ENCODE measurements at places on chromosomes 6 and 20. TPM values are rescaled to one million over a fixed set of nuclear protein-coding genes. Genes with fewer than 3 reads are reported as not detected.

Gene ARMH2
- 0.68 TPM for total RNA-seq

GRCh38 chr6:26273673-26274588, 91.1 kb upstream of the BTN3A2 start:
- DNase-seq = no peak

Gene TINAG
- not detected for total RNA-seq

DNA sequence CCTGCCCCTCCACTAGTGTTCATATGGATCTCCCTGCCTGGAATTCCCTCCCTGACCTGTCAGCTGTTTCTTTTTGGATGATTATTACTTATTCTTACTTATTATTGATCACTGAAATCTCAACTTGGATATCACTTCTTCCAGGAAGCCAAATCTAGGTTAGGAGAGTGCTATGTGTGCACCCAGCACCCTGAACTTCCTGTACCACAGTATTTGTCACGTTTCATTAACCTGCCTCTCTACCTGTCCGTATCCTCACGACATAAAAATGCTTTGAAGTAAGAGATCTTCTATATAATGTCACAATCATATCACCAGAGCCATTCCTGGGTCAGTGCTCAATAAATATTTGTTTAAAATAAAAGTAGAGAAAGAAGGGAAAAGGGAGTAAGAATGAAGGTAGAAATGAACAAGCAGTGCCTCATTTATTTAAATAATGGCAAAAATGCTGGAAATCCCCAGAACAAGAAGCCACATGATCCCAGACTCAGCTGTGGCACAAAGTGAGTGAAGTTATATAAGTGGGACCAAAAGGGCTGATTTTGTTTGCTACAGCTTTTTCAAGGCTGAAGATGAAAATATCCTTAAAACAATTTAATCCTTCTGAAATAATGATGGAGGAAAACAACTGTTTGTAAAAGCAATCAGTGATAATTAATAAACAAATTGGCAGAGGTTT, 88.0 kb upstream of the MANEA start:
- no peak for DNase-seq

GRCh38 chr20:42155586-42155985, 537.4 kb upstream of the CHD6 start:
- no peak for DNase-seq

DNA sequence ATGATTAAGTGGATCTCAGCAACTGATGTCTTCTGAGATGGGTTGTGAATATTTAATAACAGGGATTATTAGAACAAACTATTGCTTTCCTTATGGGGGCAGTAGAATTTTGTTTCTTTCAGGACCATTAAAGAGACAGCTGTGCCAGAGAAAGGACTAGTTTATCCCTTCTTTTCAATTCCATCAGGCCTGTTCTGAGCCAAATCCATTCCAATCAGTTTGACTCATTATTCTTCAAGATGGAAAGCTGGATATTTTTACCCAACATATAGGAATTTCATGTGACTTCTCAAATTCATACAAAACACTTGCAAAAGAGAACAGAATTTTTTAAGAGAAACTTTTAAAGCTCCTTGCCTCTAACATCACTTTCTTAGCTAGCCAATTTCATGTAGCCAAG, 722.0 kb upstream of the FLRT3 start:
- DNase-seq = no peak

DNA sequence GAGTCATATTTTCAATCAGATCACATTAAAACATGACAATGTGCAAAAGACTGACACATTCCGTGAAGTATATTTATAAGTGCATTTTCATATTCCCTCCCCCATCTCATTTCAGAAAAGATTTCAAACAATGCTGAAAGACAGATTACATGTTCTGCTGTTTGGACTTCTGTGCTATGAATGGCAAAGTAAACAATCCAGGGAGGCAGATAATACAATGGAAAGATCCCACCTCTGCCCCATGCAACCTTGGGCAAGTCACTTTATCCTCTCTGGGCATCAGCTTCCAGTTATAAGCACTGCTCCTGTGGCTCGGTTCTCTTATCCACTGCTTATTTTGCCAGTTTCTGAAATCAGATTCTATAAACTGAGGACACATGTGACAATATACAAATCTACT, 110.2 kb downstream of the RCAN2 start:
- DNase-seq = no peak

DNA sequence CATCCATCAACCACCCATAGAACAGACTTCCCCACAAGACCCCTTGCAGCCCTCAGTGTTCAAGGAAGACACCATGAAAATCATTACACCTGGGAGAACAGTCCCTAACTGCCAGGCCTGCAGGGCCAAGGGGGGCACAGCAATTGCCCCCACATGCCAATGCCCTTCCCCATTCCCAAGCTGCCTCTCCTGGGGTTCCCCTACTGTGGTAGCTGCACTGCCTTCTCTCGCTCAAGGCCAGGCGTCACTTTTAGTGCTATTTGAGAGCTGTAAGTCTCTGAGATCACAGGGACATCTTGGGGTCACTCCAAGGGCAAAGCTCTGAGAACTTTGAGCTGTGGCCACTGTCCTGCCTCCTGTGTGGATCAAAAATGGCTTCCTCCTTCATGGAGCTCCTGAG, 6.0 kb upstream of the ACSS1 start:
- DNase-seq = no peak

- DNase-seq = no peak
Measured at GRCh38 chr6:30761791-30762429, 17.6 kb upstream of the IER3 start.

Gene GPX6
- total RNA-seq = not detected

- DNase-seq = no peak
Measured at GRCh38 chr6:36926708-36927513, 27.6 kb upstream of the PI16 start.

GRCh38 chr6:96116674-96117073, 100.9 kb downstream of the FUT9 start:
- no peak for DNase-seq

DNA sequence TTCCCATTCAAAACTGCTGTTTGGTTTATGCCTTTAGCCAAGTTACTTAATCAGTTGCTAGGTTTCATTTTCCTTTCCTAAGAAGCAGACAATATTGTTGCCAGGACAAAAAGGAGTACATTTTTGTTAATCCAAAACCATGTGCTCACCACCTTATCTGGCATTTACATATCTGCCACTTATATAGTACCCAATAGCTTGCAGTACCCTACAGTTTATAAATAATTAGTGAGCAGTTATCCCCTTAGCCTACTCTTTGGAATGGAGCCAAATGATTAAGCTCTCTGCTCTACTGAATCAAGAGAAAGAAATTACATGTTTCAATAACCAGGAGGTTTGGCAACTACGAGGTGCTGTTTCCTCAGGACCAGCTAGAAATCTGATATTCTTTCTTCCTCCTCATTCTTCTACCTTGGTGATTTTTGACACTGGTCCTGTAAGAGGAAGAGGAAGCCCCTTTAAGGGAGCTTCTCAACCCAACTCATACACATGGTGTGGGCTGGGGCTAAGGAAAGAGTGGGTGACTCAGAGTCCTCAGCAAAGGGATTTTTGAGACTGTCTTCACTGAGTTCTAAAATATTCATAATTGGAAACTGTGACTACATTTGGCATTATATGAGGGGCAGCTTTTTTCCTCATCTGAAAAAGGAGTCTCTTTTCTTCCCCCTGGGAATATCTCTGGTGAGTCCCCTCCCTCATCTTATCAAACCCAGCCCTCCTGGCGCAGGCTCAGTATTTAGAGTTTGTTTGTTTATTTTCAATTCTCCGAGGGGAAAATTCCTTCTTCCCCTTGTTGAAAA, 1.5 kb downstream of the ZNFX1 start:
- no peak for DNase-seq

DNA sequence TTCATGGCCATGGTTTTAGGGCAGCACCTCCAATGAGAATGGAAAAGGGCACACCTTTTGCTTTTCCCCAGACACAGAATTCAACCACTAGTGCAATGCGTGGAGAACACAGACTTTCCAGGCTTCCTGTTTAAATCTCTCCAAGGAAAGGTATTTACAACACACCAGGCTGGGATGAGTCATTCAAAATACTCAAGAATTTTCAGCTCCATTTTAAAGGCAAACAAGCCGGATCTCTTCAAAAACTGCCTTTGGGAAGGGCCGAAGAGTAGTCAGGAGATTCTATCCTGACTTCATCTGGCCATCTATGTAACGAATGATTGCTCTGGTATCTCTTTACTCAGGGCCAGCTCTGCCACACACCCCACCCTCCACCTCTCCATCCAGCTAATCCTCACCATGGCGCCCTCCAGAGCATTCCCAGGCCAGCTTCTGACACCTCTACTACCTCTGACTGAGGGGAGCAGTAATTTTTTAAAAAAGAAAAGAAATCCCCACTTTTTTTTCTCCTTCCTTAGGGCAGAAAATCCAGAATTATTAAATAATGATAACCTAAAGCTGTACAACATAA, 254.6 kb downstream of the LY86 start:
- DNase-seq = no peak

- DNase-seq = no peak
Measured at GRCh38 chr6:2993755-2994317, 5.9 kb upstream of the NQO2 start.

- no peak for DNase-seq
Measured at GRCh38 chr6:114167583-114168576, 174.9 kb downstream of the HS3ST5 start.

GRCh38 chr6:102114402-102114801, 720.9 kb downstream of the GRIK2 start:
- no peak for DNase-seq

Gene BMP5
- 13.3 TPM for total RNA-seq
